Activated T-helper 1 cell treated with Interleukin-2 at 50 U/mL for 16 hours (primary cell): ENCODE measurements at places on chromosomes 2 and 18.

DNA sequence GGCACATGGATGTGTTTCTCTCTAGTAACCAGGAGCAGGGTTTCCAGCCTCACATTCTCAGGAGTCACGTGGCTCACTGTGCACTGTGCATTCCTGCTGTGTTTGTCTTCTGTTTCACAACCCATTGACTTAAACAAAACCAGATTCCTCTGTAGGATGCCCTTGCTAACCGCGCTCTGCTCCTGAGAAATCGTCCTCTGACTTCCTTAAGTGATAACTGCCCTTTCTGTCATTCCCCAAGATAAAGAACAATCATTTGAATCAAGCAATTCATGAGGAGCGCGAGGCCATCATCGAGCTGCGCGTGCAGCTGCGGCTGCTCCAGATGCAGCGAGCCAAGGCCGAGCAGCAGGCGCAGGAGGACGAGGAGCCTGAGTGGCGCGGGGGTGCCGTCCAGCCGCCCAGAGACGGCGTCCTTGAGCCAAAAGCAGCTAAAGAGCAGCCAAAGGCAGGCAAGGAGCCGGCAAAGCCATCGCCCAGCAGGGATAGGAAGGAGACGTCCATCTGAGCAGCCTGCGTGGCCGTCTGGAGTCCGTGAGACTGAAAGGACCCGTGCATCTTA lies 60.2 kb downstream of the RALBP1 start:
- no peak for DNase-seq

DNA sequence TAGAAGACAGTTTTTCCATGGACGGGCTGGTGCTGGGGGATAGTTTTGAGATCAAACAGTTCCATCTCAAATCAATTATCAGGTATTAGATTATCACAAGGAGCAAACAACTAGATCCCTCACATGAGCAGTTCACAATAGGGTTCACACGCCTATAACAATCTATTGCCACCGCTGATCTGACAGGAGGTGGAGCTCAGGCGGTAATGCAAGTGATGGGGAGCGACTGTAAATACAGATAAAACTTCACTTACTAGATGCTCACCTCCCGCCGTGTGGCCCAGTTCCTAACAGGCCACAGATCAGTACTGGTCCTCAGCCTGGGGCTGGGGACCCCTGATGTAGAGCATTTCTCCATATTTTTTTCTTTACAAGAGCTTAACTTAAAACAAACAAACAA lies 203.6 kb downstream of the CDH7 start:
- DNase-seq, result no peak

DNA sequence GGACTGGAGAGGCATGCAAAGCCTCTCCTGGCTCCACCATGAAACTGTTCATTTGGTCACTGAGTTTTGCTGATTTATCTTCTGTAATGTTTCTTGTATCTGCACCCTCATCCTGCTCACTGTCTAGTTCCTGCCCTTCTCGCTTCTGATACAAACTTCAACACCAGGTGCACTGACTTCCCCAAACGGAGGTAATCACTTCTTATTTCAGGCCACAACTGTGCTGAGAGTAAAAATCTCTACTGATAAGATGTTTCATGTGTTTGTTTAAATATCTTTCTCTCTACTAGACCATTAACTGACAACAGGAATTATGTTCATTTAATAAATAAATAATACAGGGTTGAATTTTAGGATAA lies 10.9 kb upstream of the NT5C1B start:
- DNase-seq, result no peak

DNA sequence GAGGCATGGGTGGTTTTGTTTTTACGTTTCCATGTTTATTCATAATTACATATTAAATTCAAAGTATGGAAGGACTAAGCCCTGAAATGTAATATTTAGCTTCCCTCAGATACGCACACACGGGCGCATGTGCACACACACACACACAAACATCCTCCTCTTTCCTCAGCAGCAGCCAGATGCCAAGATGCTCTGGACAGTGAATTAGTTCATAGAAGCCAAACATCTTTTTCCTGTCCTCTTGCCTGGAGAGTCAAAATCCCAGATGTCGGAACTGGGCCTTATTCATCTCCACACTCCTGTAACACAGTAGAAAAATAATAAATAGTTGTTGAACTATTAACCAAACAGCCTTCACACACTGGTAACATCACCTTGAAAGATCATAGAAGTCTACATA lies 273.1 kb downstream of the SP3 start:
- no peak for DNase-seq

DNA sequence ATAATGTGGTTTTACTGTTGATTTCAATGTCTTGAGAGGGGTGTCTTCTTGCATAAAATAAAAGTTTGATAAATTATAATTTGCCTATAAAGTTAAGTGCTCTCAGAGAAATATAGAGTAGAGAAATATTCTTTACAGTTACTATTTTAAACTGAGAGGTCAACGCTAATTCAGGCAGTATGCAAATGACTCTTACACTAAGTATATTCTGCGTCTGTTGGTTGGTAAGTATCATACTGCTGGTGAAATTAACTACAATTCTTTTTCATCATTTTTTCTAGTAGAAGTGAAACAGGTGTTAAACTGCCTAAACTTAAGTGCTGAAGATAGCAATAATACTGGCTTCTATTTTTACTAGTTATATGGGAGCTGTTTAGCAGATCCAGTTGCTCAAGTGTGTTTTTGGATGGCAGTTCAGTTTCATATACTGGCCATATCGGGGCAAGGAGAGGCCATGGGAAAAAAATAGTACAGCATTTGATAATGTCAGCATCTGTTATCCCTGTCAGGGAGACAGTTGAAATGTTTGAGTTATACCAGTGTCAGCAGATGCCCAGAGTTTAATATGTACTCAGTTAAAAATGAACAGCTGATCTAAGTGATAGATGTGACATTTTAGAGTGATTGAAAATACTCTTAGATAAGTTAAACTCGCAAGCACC lies 86.2 kb downstream of the MIB1 start:
- no peak for DNase-seq

- DNase-seq, result no peak
Measured at GRCh38 chr18:76691800-76692199, 130.6 kb upstream of the ZNF236 start.
